Left hindlimb (tissue), 1 donor: ENCODE measurements at places on chromosomes 13 and 19.

- DNase-seq, result peak; percentile 26
Measured at GRCh38 chr13:69737129-69737935, 370.3 kb upstream of the ATXN8OS start.

- no peak for DNase-seq
Measured at GRCh38 chr13:61734683-61735082, 319.0 kb upstream of the PCDH20 start.

- DNase-seq, result no peak
Measured at GRCh38 chr19:42114412-42114811, 17.8 kb downstream of the POU2F2 start.

- no peak for DNase-seq
Measured at GRCh38 chr13:107365466-107366215, 797.7 kb upstream of the ARGLU1 start.

GRCh38 chr13:49681842-49682435, 9.3 kb downstream of the EBPL start:
- DNase-seq, result no peak

- no peak for DNase-seq
Measured at GRCh38 chr13:113939944-113940297, 34.0 kb downstream of the C13orf46 start.

- DNase-seq, result no peak
Measured at GRCh38 chr13:30923418-30923817, 9.0 kb upstream of the TEX26 start.

DNA sequence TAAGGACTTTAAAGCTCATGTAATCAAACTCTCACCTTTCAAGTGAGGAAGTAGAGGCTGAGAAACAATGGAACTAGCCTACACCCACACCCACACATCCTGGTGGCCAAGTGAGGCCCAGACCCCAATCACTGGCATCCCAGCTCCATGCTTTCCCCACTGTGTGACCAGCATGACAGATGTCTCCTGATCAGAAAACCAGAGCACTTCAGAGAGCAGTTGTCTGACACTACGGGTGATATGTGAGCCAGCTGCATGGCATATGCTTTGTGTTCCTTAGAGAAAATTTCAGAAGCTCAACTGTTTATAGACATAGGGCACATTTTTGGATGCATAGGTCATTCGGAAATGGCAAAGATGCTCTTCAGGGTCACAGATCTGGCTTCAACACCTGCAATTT, 315.2 kb downstream of the NDFIP2 start:
- no peak for DNase-seq

DNA sequence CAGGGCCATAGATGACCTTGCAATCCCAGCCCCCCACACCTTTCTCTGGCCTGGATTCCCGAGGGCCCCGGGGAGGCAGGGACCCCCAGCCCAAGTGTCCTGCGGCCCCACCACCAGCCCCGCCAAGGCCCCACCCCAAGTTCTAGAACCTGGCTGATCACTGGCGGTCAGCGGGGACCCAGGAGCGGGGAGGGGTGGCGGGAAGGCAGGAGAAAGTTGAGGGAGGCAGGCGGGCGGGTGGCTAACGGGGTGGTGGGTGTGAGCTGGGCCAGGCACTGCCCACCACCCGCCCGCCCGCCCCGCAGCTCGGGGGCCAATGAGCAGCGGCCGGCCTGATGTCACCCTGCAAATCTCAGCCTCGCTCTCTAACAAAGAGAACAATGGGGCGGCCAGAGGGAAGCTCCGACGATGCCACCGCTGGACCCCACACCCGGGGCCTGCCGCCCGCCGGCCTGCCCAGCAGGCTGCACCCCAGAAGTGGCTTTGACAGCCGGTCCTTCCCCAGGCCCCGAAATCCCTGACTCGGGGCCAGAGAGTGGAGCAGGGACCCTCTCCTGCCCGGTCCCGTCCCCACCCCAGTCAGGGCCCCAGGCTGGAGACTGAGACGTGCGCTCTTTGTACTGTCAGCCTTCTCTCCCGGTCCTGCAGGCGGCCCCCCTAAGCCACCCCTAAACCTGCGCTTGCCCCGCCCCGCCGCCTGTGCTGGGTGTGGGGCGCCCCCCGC, 1.6 kb downstream of the MEX3D start:
- peak; percentile 91 for DNase-seq
